ENCODE measurements at places on chromosomes 5 and 9.

GRCh38 chr9:33881635-33882034, 64.7 kb downstream of the UBE2R2 start:
- DNase-seq: no peak

GRCh38 chr5:66985417-66985816, 211.2 kb downstream of the CD180 start:
- DNase-seq: no peak

GRCh38 chr5:69202497-69202896, 13.1 kb downstream of the CENPH start:
- DNase-seq: no peak

DNA sequence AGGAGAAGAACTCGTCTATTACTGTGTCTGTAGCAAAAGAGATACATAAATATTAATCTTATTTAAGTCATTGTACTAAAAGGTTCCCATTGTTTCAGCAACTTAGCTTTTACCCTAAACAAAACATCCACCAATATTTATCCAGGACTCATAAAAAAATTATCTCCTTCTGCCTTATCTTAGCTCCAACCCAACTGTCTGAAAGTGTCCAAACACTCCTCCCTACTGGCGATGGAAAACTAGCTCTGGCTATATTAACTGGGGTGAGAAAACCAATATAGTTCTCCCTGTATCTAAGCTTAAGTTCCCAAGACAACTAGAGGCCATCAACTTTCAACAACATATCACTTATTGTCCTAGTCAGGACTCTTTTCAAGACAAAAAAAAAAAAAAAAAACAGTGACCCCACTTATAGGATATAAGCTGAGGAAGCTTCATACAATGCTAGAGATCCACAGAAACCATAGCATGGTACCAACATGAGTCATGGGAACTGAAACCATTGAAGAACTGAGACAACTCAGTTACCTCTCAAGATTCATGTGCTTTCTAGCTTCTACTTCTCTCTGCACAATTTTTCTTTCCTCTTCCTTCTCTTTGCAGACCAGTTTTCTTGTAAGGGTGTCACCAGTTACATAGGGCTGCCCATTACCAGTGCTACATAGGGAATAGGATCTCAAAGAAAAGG, 150.7 kb upstream of the RASA1 start:
- DNase-seq: no peak

- no peak for DNase-seq
Measured at GRCh38 chr5:148384380-148384737, 601 bp downstream of the FBXO38 start.

- DNase-seq: no peak
Measured at GRCh38 chr5:181111010-181111409, 20.0 kb downstream of the OR2V1 start.

Data from stimulated activated CD4-positive, alpha-beta T cell treated with anti-CD3 and anti-CD28 coated beads, TNF-alpha, amount 100 ng/mL, for 4 hours (primary cell).